ENCODE measurements at places on chromosomes 4 and X.

DNA sequence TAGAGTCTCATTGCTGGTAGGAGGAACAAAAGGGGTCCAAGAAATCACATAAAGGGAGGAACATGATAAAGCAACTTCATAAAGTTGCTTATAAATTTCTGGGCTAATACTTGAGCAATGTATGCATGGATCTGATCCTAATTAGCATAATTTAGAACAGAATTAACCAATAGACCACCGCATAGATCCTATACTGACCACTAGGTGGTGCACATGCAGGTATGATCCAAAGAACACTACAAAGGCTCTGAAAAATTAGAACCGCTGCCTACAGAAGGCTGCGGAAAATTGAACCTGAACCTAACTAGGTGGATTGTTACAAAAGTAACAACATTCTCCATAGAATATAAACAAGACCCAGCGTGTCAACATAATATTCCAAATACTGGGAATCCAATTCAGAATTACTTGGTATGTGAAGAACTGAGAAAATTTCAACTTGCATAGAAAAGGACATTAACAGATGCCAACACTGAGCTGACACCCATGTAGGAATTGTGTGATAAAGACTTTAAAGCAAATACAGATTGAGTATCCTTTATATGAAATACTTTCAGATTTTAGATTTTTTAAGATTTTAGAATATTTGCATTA lies 23.3 kb downstream of the BRCC3 start:
- peak; percentile 33 for DNase-seq

- DNase-seq: no peak
These were observed 61.2 kb upstream of the RAI2 start for GRCh38 chrX:17922303-17922702.

DNA sequence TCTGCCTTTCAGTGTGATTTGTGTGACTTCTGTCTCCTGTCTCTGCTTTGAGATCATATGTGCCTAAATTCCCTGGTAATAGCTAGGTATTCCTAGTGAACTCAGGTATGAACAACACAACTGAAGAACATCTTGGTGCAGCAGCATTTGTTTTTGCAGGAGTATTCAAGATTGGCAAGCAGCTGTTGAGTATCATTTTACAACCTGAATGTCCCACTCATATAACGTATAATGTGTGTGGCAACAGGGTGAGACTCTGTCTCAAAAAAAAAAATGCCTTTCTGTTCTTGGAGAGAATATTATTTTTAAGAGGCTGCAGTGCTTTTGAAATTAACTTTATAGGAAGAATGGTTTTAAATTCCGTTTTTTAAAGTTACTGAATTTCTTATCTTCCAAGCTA lies 7.7 kb downstream of the LSM6 start:
- DNase-seq: no peak

- DNase-seq: peak; percentile 13
These were observed 16.3 kb upstream of the ESX1 start for GRCh38 chrX:104270916-104271512.

- no peak for DNase-seq
These were observed 54.0 kb downstream of the SLC9A7 start for GRCh38 chrX:46704767-46705386.

GRCh38 chr4:12881945-12882584 lies 602.1 kb downstream of the RAB28 start:
- no peak for DNase-seq

DNA sequence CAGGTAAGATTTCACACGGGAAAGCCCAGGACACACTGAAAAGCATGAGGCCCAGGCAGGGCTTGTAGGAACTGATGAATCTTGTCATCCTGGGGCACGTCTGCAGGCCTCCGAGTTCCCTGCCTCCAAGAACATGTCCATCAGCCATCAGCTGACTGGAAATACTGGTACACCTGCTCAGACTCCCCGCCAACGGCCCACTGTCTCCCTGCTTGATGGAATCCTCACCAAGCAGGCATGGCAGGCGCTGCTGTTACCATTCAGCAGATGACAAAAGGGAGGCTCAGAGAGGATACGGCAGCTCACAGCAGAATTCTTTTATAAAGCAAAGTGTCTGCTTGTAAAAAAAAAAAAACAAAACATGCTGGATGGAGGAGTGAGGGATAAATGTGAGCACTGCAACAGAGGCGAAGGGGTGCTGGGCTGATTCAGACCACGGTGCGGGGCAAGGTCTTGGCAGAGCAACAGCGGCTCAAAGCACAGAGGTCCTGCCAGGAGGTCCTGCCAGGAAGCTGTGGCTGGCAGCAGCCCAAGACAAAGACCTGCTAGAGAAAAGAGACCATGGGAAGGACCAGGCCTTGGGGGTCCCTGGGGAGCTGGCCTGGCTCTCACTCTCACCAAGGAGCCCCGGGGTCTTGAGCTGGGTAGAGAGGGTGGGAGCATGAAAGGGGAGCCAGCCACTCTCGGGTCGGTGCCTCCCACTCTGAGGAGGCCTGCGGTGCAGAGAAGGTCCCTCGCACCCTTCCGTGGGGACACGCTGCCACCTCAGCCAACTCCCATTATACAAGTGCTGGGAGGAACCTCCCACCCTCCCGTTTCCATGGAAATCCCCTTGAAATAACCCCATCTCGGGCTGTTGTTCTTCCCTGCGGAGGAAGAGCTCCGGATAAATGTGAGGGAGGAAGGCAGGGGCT lies 25.6 kb downstream of the PPP2R2C start:
- DNase-seq: no peak

DNA sequence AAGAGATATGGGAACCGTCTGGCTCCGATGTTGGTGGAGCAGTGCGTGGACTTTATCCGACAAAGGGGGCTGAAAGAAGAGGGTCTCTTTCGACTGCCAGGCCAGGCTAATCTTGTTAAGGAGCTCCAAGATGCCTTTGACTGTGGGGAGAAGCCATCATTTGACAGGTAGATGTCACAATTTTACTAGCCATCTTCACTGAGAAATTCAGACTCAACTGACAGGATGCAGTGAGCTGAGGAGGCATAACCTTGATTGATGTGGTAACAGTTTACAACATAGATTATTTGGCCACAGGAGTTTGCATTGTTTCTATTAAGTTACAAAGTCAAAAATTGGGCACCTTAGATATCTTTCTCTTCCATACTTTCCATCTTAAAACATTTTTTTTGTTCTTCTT lies 417.7 kb downstream of the MAPK10 start:
- no peak for DNase-seq

- DNase-seq: no peak
These were observed 10.1 kb downstream of the FGFRL1 start for GRCh38 chr4:1021386-1022050.

DNA sequence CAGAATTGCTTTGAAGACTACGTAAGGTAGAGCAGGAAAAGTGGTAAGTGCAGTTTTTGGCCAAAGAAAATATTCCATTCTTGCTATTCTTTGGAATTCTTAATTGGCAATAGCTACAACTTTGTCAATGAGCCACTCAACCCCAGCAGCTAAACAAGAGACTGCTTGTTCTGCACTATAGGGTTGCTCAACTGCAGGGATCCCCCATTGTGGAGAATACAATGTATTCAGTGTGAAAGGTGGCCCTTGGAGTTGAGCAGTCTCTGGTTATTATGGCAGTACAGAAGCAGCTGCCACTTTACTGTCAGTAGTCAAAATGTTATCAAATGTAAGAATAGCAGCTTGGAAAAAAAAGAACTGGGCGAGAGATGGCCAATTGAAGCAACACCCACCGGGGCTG lies 808.7 kb downstream of the CENPC start:
- no peak for DNase-seq

DNA sequence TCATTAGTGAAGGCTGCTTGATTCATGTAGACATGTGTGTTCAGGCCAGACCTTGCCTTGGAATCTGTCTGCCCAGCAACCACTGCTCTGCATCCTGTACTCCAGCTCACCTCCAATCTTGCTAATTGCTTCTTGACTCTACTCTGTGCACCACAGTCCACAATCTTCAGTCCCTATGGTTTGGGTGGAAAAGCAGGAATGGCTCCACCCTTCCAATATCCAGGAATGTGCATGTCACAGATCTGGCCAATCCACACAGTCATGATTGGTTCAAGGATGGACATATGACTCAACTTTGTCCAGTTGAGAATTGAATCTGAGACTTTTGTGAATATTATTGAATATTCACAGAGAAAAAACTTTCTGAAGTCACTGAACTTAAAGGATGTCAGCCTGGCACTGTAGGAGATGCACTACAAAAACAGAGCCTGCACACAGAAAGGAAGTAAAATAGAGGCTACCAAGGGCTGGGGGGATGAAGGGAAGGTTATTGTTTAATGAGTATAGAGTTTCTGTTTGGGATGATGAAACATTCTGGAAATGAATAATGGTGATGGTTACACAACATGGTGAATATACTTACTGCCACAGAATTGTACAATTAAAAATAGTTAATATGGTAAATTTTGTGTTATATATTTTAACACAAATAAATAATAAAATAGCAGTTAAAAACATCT lies 161.3 kb upstream of the USP38 start:
- peak; percentile 1 for DNase-seq

DNA sequence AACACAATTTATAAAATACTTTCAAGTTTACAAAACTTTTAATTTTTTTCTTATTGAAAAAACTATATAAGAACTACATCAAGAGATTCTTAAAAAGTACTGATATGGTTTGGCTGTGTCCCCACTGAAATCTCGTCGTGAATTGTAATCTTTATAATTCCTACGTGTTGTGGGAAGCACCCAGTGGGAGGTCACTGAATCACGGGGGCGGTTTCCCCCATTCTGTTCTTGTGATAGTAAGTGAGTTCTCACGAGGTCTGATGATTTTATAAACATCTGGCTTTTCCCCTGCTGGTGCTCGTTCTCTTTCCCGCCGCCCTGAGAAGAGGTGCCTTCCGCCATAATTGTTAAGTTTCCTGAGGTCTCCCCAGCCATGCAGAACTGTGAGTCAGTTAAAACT lies 88.5 kb downstream of the FRAS1 start:
- DNase-seq: no peak

DNA sequence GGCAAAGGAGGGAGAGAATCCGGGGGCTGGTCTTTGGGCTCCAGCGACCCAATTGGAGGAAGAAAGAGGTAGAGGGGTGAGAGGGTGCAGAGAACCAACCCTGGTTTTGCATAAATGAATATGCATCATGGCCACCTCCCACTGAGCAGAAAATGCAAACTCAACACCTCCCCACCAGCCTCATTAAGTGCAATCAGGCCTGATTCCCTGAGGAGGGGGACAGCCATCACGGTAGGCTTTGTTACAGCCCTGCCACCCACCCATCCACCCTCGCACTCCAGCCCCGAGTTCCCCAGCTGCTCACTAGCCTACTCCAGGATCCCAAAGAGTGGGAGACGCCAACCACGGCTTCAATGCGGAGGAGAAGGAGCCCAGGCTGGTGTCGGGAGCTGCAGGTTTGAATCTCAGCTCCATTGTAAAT lies 48.3 kb upstream of the MAN2B2 start:
- no peak for DNase-seq

- DNase-seq: no peak
These were observed 98.6 kb downstream of the MGST2 start for GRCh38 chr4:139764182-139764581.

DNA sequence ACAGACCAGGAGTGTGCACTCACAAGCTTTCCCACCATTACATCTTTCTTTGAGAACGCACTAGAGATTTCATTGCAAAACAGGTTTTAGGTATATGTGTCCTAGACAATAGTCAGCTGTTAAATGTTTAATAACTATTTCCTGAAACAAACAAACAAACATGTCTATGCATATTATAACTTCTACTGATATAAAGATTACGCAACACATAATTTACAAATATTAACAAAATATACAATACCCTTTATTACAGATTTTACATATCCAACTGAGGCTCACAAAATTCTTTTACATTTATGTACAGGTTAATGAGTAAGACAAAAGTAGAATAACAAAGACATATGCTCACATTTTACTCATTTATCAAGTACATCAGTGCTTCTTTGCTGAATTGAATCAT lies 1554.0 kb upstream of the PCDH10 start:
- DNase-seq: no peak

GRCh38 chr4:155426953-155427352 lies 50.2 kb upstream of the MAP9 start:
- DNase-seq: no peak

GRCh38 chrX:109281483-109282275 lies 200.2 kb downstream of the GUCY2F start:
- no peak for DNase-seq

- no peak for DNase-seq
These were observed 278.7 kb upstream of the CLNK start for GRCh38 chr4:10963241-10963640.

GRCh38 chr4:139851639-139852038 lies 186.0 kb downstream of the MGST2 start:
- DNase-seq: no peak

DNA sequence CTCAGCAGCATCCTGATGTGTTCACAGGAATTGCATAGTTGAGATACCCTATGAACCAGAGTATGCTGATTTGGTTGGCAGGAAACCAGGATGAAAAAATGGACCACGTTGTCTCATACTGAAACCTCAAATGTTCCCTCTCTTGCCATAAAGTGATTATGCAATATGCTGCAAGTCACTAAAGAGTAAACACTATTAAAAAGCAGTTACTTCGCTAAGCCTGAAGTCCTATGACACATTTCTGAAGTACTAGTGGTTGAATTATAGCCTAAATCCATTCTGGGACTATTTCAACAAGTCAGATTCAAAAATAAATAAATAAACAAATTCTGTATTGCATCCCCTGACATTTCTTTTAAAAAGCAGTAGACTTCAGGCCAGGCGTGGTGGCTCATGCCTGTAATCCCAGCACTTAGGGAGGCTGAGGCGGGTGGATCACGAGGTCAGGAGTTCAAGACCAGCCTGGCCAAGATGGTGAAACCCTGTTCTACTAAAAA lies 106.0 kb upstream of the NAP1L5 start:
- DNase-seq: peak; percentile 84

DNA sequence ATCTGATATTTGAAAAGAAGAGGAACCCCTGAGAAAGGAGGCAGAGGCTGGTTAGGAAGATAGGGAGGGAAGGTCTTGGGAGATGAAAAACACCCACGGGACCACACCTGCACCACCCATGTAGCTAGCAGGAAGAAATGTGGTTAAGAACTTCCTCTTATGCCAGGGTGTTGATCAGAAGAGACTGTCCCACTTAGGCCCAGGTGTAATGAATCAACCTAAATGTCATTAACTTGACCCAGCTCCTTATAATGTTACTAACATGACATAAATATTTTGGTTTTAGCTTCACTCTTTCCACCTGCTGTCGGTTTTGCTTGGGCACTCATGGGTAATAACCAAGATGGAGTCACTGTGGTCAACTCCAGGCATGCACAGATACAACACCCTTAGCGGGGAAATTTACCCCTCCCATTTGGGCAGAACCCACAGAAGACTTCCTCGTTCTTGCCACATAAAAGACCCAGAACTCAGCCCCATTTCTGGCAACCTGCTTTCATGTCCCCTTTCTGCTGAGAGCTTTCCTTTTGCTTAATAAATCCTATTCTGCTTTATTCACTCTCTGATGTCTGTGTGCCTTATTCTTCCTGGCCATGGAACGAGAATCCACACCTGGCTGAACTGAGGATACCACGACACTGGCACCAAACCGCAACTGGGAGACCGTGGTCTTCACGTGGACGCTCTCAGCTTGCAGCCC lies 46.8 kb downstream of the ZNF141 start:
- DNase-seq: no peak

- peak; percentile 4 for DNase-seq
These were observed 67.9 kb downstream of the KLHL34 start for GRCh38 chrX:21590012-21590776.
